ENCODE measurements at places on chromosomes 5 and 9.

- H3K4me3 ChIP-seq = no peak overlapping the region
- H3K4me1 ChIP-seq = no peaks in the 10 kb centered on the region
- no peak overlapping the region for H3K27ac ChIP-seq
- H3K27me3 ChIP-seq = no peaks in the 10 kb centered on the region
- no peak for DNase-seq
- H3K36me3 ChIP-seq = no peaks in the 10 kb centered on the region
Observed at GRCh38 chr5:4537489-4537888, 602.6 kb upstream of the ADAMTS16 start.

DNA sequence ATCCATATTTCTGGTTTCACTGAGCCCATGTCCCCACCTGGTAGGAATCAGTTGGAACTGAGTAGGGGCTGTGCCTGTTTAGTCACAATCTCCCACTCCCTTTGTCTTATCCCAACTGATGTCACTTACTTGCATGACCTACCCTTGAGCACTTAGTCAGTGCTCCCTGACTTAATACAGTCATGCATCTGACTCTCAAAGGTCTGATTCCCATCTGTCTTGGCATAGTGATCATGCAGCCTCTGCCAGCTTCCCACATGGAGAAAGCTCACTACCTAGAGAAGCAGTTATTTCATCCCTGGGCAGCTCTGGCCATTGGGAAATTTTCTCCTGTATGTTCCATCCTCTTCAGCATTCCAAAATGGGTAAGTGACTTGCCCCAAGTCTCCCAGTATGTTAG lies 24.8 kb downstream of the ABLIM3 start:
- peaks cover 7% of the 10 kb centered on the region for H3K27me3 ChIP-seq
- H3K4me3 ChIP-seq = no peak overlapping the region

DNA sequence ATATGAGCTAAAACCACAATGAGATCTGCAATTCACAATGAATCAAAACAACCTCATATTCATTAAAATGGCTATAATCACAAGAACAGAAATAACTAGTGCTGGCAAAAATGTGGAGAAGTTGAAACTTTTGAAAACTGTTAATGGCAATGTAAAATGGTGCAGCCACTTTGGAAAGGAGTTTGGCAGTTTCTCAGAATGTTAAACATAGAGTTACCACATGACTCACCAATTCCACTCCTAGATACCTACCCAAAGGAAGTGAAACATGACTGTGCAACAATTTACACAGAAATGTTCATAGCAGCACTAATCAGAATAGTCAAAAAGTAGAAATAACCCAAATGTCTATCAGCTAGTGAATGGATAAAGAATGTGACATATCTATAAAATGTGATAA lies 862.2 kb downstream of the DTWD2 start:
- H3K4me3 ChIP-seq = no peak overlapping the region
- H3K4me1 ChIP-seq = no peaks in the 10 kb centered on the region
- no peak for DNase-seq
- no peaks in the 10 kb centered on the region for H3K27me3 ChIP-seq
- H3K36me3 ChIP-seq = no peaks in the 10 kb centered on the region

DNA sequence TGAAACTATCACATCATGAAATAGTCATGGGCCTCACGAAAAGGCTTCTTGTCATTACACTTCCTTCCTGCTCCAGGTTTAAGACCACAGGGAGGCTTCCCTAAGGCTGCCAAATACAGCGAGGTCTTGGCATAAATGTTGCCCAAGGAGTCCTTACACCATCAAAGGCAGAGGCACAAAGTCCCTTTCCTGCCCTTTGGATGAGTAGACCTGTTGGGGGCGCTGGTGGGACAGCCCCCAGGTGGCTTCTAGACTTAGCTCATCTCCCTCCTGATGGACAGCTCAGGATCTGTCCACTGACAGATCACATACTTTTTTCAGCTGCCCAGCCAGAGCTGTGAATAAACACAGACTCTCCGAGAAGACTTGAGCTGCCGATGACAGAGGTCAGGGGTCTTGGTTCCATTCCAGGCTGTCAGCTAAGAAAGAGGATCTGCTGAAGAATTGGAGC lies 15.5 kb upstream of the MEGF9 start:
- DNase-seq = no peak
- H3K27ac ChIP-seq = no peak overlapping the region
- H3K4me1 ChIP-seq = peaks cover 14% of the 10 kb centered on the region
- H3K4me3 ChIP-seq = no peak overlapping the region
- H3K27me3 ChIP-seq = no peaks in the 10 kb centered on the region
- no peaks in the 10 kb centered on the region for H3K36me3 ChIP-seq

- no peak overlapping the region for H3K27ac ChIP-seq
- no peaks in the 10 kb centered on the region for H3K36me3 ChIP-seq
- H3K27me3 ChIP-seq = no peaks in the 10 kb centered on the region
- no peak for DNase-seq
- H3K4me3 ChIP-seq = no peak overlapping the region
Observed at GRCh38 chr9:28105001-28105400, 531.7 kb upstream of the C9orf72 start.

GRCh38 chr9:123493627-123494026 lies 137.6 kb downstream of the CRB2 start:
- H3K36me3 ChIP-seq = no peaks in the 10 kb centered on the region
- no peak for DNase-seq
- no peaks in the 10 kb centered on the region for H3K27me3 ChIP-seq
- H3K4me1 ChIP-seq = no peaks in the 10 kb centered on the region
- no peak overlapping the region for H3K27ac ChIP-seq
- H3K4me3 ChIP-seq = no peak overlapping the region

DNA sequence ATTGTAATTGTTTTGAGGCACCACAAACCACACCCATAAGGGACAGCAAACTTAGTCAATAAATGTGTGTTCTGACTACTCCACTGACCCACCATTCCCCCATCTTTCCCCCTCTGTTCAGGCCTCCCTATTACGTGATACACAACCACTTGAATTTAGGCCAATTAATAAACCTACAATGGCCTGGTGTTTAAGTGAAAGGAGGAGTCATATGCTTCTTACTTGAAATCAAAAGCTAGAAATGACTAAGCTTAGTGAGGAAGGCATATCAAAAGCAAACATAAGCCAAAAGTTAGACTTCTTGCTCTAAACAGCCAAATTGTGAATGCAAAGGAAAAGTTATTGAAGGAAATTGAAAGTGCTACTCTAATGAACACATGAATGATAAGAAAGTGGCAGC lies 14.6 kb downstream of the ZBTB43 start:
- peaks cover 56% of the 10 kb centered on the region for H3K36me3 ChIP-seq
- no peaks in the 10 kb centered on the region for H3K27me3 ChIP-seq
- peak overlapping the region; percentile 45 for H3K27ac ChIP-seq

DNA sequence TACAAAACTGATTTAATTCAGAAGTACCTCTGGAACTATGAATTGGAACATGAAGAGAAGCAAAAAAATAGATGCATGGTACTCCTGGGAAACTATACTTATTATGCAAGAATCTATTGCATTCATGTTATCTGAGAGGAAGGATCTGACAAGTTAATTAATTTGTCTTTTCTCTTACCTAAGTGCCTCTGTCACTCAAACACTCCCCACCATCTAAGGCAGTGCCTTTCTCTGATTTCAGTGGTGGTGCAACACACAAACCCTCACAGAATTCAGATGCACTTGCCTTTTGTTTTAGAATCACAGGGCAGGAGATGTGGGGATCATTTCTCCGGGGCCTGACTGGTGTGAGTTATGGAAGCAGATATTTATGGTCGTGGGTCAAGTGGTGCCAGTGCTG lies 52.5 kb upstream of the C9orf72 start:
- DNase-seq = no peak
- H3K4me1 ChIP-seq = no peaks in the 10 kb centered on the region
- H3K27me3 ChIP-seq = peaks cover 5% of the 10 kb centered on the region
- no peak overlapping the region for H3K27ac ChIP-seq
- no peak overlapping the region for H3K4me3 ChIP-seq

- H3K27ac ChIP-seq = no peak overlapping the region
- no peaks in the 10 kb centered on the region for H3K36me3 ChIP-seq
- no peaks in the 10 kb centered on the region for H3K4me1 ChIP-seq
- DNase-seq = no peak
- H3K4me3 ChIP-seq = no peak overlapping the region
Observed at GRCh38 chr5:35971186-35971877, 19.9 kb downstream of the UGT3A1 start.

GRCh38 chr5:157431544-157432200 lies 28.3 kb upstream of the NIPAL4 start:
- H3K4me3 ChIP-seq = no peak overlapping the region
- DNase-seq = peak; percentile 7
- H3K27ac ChIP-seq = no peak overlapping the region
- peaks cover 22% of the 10 kb centered on the region for H3K27me3 ChIP-seq

GRCh38 chr5:81020478-81021167 lies 60.5 kb downstream of the RASGRF2 start:
- H3K27me3 ChIP-seq = no peaks in the 10 kb centered on the region
- H3K4me1 ChIP-seq = peaks cover 61% of the 10 kb centered on the region
- H3K27ac ChIP-seq = no peak overlapping the region
- H3K4me3 ChIP-seq = no peak overlapping the region
- DNase-seq = no peak
- H3K36me3 ChIP-seq = peaks cover 4% of the 10 kb centered on the region

DNA sequence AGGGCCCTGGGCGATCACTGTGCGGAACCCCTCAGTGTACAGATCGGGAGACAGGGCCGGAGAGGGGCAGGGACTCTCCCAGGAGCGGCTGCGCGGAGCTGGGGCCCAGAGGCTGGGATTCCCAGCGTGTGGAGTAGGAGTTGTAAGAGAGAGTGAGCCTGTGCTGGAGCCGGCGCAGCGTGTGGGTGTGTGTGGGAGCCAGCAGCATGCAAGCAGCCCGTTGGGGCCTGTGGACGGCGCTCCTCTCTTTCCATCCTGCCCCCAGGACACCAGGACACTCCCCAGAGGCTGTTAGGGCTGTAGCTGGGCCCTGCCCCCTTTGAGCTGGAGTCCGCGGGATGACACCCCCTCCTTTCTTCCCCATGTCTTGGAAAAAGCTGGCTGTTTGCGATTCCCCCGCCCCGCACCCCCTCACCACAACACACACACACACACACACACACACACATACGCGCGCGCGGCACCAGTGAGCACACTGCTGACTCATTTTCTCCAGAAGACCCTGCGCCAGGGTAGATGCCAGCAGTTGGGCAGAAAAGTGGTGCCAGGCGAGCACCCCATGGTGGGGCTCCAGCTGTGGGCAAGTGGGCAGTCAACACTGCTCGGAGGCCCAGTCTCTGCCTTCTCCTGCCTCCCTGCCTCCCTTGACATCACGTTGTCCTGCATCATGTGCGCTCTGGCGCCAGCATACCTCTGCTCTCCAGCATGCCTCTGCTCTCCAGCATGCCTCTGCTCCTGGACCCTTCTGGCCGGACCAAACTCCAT lies 1.5 kb downstream of the COL27A1 start:
- H3K36me3 ChIP-seq = peaks cover 2% of the 10 kb centered on the region
- H3K4me1 ChIP-seq = peaks cover 16% of the 10 kb centered on the region
- H3K27ac ChIP-seq = peak overlapping the region; percentile 74
- peak overlapping the region; percentile 87 for H3K4me3 ChIP-seq
- no peak for DNase-seq
- H3K27me3 ChIP-seq = peaks cover 41% of the 10 kb centered on the region

GRCh38 chr9:91771027-91771426 lies 179.0 kb downstream of the ROR2 start:
- no peak overlapping the region for H3K4me3 ChIP-seq
- no peak for DNase-seq
- H3K27ac ChIP-seq = no peak overlapping the region
- no peaks in the 10 kb centered on the region for H3K4me1 ChIP-seq

- no peak overlapping the region for H3K27ac ChIP-seq
- DNase-seq = no peak
- no peak overlapping the region for H3K4me3 ChIP-seq
- no peaks in the 10 kb centered on the region for H3K36me3 ChIP-seq
- H3K27me3 ChIP-seq = peaks cover 31% of the 10 kb centered on the region
Observed at GRCh38 chr9:89154651-89155336, 23.8 kb downstream of the SHC3 start.
